GM04504 (cell line): ENCODE measurements at places on chromosomes 7 and 10.

GRCh38 chr7:132545756-132546155 is 30.5 kb downstream of the PLXNA4 start:
- DNase-seq: no peak

DNA sequence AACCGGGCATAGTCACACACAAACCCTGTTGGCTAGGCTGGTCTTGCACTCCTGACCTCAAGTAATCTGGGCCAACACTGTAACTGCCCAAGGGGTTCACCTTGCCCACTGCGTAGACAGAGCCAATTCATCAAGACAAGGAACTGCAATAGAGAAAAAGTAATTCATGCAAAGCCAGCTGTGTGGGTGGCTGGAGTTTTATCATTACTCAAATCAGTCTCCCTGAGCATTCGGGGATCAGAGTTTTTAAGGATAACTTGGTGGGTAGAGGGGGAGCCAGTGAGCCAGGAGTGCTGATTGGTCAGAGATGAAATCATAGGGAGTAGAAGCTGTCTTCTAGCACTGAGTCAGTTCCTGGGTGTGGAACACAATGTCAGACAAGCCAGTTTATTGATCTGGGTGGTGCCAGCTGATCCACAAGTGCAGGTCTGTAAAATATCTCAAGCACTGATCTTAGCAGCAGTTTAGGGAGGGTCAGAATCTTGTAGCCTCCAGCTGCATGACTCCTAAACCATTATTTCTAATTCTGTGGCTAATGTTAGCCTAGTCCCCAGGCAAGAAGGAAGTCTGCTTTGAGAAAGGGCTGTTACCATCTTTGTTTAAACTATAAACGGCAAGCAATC is 15.6 kb upstream of the FXYD4 start:
- DNase-seq: no peak

DNA sequence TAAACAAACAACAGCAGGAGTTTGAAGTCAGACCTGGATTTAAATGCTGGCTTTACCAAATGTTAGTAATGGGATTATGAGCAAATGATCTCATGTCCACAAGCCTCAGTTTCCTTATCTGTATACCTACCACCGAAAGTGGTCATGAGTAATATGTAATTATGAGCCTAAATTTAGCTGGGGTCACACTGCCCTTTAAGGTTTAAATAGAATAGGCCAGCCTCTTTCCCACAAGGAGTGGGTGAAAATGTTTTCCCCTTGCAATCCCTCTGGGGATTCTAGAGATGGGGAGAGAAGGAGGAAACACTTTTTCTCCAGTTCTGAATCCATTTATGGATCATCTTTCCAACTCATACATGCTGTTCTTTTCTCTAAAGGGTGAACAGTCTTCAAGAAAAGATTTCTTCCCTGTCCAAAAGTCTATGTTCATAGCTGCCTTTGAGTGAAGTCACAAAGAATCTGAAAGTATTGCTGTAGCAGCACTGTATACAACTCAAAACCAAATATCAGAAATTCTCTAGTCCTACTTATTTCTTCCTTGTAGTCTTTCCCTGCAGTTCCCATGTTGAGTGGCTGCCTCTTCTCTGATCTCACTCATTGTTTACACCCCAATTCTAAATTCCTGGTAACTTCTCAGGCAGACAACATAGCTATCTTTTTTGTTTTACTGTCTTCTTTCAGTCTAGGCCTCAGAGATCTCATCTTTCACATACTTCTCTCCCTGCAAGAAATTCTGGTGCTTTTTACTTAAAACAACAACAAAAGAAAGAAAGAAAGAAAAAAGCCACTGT is 7.4 kb upstream of the TSPAN12 start:
- no peak for DNase-seq

DNA sequence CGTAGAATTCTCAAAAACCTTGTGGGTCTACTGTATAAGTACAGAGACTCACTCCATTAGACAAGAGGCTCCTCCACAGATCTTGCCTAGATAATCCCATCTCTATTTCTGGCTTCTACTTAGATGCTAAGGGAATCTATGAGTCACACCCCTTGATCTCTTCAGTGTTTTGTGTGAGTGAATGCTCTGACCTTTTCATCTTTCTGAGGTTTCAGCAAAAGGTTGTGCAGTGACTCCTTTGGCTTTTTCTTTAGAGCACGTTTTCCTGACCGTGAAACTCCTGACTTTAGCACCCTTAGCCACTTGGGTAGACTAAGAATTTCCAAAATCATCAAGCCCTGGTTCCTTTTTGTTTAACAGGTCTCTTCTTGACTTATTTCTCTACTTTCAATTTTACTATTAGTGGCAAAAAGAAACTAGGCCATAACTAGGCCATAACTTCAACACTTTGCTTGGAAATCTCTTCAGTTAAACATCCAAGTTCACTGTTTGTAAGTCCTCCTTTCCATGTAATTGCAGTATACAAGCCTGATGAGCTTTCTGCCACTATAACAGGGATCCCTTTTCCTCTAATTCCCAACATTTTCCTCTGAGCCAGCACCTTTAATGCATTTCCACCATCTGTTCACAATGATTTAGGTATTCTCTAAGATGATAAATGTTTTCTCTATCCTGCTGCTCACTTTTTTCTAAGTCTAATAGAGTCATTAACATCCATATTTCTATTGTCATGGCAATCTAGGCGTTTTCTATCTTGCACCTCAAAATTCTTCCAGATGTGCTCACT is 19.4 kb downstream of the COPG2 start:
- DNase-seq: peak; percentile 33

GRCh38 chr7:11297126-11297625 is 323.5 kb downstream of the PHF14 start:
- DNase-seq: no peak

- DNase-seq: peak; percentile 2
These were observed 334.0 kb upstream of the LRRTM3 start for GRCh38 chr10:66591865-66592264.

DNA sequence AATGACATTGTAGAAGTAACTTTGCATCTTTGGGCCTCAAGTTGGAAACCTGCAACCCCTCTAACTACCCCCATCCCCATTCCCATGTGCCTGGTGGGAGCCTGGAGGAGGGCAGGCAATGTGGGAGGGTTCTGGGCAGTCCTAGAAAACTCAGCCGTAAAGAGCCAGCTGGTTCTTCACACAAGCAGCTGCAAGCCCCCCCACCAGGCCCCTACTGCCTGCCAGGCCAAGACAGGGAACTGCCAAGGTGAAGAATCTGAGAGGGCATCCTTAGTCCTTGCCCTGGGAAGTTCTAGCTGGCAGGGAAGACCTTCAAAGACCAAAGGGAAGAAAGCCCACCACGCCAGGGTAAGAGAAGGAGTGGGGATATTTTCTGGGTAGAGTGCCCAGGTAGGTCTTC is 12.2 kb upstream of the INMT start:
- no peak for DNase-seq

DNA sequence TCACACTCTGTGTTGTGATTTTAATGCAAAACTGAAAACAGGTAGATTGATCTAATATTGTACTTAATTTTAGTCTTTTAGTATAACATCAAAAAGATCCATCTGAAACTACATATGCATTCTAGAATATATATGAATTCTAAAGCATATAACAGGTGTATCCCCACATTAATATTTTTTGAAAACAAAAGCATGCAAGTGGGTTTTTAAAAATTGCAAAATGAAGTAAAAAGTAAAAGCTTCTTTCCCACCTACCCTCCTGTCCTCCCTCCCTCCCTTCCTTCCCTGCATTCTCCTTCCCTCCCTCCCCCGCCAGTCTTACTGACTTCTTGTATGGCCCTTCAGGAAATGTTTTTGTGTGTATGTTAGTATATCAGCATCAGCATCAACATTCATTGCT is 14.6 kb upstream of the STMP1 start:
- DNase-seq: no peak

GRCh38 chr7:103075337-103075918 is 488 bp downstream of the ARMC10 start:
- DNase-seq: no peak

- no peak for DNase-seq
These were observed 79.3 kb upstream of the MDFIC start for GRCh38 chr7:114842551-114843065.

- DNase-seq: peak; percentile 24
These were observed 484.2 kb upstream of the CELF2 start for GRCh38 chr10:10533437-10533836.

DNA sequence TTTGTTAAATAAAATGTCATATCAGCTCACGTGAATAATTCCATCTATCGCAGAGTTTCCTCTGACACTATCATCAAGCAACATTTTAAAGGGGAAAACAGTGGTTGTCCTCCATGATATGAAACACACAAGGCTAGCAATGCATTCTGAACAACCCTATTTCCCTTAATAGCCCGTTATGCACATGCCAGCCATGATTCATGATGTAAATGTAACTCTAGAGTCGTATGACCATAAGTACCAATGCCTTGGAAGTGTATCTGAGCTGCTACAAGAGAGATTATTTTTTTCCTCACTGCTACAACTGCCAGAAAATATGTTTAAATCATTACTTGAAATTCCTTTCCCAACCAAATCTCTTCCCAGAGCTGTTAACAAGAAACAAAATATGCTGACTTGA is 159.4 kb downstream of the GRM8 start:
- no peak for DNase-seq

GRCh38 chr7:593324-594115 is 73.9 kb upstream of the PDGFA start:
- DNase-seq: no peak
